RPMI7951 (cell line): ENCODE measurements at places on chromosomes 4 and X. TPM values are rescaled to one million over a fixed set of nuclear protein-coding genes. Genes with fewer than 3 reads are reported as not detected.

The TMEM47 gene
- total RNA-seq, result 19.6 and 23.9 TPM in 2 replicates

The TMEM31 gene
- not detected in 2 replicates for total RNA-seq

The IRS4 gene
- total RNA-seq, result 0.24 TPM in 1 of 2 replicates, not detected in the other

The TMPRSS11A gene
- not detected in 2 replicates for total RNA-seq

The TRIM75 gene
- not detected in 2 replicates for total RNA-seq

The HSFX4 gene
- total RNA-seq, result not detected in 2 replicates

The SLC49A3 gene
- not detected in 2 replicates for total RNA-seq

The HMX1 gene
- not detected in 2 replicates for total RNA-seq

The AKAP14 gene
- not detected in 2 replicates for total RNA-seq

The RHOXF1 gene
- not detected in 2 replicates for total RNA-seq

- no peak for DNase-seq
Measured at GRCh38 chrX:25105221-25105620, 89.5 kb upstream of the ARX start.

DNA sequence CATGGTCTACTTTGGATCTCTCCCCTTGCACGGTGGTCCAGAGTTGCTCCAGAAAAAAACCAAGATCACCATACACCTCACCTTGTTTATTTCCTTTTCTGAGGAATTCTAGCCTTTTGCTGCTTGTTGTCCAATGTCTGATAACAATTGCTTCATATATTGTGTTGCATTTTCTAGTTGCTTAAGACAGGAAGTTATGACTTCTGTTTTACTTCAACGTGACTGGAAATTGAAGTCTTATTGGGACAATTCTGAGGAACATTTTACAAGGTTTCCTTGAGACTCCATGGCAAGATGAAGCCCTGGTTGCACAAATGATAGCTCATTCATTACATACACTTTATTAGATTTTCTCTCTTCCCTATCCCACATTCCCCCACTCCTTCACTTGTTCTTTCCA lies 5.2 kb downstream of the CXCL1 start:
- DNase-seq, result no peak

DNA sequence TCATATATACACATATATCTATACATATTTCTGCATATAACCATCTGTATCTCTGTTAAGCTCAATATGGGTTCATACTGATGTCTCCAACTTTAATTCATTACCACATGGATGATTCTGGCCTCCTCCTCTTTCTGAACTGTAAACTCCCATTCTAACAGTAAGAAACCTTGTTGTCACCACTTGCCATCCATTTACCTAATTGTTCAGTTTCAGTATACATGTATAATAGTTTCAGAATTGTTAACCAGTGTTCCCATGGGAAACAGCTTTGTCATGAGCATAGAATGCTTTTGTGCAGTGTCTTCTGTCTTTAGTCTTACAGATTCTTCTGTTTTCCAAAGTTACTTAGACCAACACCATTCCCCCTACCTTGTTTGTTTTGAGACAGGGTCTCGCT lies 35.9 kb downstream of the SLC9A6 start:
- no peak for DNase-seq

GRCh38 chrX:48918643-48919340 lies at the start of gene PIM2:
PIM2 (minus strand) TSS chrX:48919024; CDS start chrX:48918834, 190 bp downstream.
- peak; percentile 94 for DNase-seq

DNA sequence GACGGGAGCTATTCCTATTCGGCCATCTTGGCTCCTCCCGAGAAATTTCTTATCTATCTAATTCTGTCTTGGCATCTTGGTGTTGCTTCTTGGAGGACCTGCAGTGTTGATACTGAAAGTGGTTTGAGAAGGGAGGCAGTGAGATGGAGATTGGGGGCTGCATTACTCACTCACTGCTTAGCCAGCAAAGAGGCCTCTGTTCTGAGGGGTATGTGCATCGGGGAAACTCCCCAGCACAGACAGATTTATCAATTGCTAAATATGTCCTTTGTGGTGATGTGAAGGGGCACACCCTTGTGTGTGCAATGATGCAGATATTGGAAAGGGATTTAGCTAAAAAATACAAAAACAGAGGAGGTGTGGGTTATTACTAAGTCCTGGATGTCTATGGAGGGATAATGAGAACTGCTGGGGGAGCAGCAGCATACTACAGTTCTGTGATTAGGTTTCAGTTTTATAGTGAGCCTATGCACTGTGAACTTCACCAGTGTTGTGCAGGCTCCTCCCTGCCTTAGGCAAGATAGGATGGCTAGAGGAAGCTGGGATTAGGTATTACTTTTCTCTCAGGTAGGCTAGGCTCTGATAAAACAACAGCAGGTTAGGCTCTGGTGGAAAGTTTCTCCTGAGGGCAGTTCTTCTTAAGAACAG lies 279.0 kb downstream of the HS3ST1 start:
- no peak for DNase-seq

- DNase-seq, result no peak
Measured at GRCh38 chr4:54032558-54033135, 31.8 kb downstream of the CHIC2 start.

DNA sequence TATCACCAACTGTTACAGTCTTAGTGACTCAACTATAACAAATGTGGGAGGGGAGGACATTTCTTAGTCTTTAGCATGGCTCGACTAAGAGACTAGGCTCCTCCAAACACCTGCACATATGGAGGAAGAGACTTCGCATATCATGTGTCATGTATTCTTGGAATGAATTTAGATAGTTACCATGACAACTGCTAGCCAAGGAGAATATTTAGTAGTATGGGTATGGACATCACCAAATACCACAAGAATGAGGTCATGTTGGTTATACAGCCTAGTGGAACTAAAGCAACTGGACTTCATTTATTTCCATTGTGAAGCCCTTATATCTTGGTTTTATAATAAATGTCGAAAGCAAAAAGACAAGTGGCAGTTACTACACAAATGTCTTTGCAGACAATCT lies 512.3 kb downstream of the CFAP47 start:
- DNase-seq, result peak; percentile 82

DNA sequence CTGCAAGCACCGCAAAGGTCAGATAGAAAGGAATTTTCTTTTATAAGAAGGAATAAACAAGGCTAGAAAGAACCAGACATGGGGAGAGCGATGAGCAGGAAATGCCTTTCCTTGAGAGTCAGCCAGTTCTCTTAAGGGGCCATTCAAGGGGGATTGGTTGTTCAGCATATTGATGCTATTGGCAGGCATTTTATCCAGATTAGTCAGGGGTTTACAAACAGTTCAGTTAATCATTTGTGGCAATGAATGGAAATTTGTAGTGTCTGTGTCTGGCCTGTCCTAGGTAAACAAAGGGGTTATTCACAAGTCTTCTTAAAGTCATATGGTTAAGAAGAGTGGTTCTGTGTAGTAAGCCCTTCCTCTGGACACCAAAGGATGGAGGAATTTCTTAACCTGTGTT lies 184.7 kb upstream of the FRMPD4 start:
- peak; percentile 76 for DNase-seq

DNA sequence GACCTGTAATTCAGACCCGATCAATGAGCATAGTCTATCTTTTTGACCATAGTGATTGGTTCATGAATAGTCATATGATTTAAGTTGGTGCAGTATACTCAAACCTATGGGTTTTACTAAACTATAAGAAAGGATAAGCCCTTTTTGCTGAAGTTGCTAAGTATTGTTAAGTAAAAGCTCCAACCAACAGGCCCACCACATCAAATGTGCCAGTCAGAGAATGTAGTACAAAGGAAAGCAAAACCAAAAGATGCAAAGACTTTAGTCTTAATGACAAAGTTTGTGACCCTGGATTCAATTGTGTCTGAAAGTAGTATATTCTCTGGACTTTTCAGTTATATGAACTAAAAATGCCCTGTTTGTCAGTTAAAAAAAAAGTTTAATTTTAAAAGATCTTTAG lies 208.1 kb upstream of the TET2 start:
- DNase-seq, result no peak

DNA sequence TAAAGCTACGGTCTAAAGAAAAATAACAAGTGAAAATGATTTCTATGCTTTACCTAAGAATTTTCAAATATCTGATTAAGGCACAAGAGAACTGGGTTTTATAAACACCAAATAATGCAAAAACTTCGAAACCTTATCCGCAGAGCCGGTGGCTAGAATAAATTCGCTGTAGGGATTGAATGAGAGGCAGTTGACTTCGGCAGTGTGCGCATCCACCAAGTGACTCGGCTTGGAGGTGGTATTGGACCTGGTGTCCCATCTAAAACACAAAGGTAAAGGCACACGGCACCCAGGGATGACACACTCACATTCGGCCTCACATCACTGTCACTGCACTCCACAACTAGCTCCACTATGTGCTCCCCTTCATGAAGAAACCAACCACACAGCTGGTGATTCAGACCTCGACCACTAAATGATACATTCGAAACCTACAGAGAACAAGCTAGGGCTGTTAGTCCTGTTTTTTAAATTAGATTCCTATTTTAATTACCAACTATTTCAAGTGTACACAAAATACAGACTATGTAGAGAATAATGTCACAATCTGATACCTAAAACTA lies 17.5 kb downstream of the RBBP7 start:
- no peak for DNase-seq

- peak; percentile 18 for DNase-seq
Measured at GRCh38 chrX:54248309-54248708, 65.3 kb upstream of the FAM120C start.

GRCh38 chr4:142416711-142417275 lies 429.3 kb downstream of the INPP4B start:
- peak; percentile 47 for DNase-seq

DNA sequence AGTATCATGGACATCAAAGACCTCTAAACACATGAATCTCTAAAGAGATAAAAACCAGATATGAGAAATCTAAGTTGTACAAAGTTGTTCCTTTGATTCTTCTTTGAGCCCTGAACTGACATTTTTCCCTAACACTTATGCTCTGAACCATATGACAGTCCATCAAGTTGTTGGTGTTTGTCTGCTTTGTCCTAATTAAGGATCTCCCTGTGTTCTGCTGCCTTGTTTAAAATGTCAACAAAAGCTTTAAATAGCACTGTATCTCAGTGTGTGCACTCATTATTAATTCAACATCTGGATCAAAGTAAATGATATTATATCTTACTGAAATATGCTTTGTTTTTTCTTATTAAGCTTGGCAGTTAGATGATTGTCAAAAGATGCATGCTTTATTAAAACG lies 321.8 kb downstream of the MAPK10 start:
- DNase-seq, result no peak

GRCh38 chr4:24743206-24743605 lies 52.2 kb upstream of the SOD3 start:
- no peak for DNase-seq

GRCh38 chr4:48112017-48112667 lies 21.9 kb downstream of the TXK start:
- DNase-seq, result peak; percentile 45

DNA sequence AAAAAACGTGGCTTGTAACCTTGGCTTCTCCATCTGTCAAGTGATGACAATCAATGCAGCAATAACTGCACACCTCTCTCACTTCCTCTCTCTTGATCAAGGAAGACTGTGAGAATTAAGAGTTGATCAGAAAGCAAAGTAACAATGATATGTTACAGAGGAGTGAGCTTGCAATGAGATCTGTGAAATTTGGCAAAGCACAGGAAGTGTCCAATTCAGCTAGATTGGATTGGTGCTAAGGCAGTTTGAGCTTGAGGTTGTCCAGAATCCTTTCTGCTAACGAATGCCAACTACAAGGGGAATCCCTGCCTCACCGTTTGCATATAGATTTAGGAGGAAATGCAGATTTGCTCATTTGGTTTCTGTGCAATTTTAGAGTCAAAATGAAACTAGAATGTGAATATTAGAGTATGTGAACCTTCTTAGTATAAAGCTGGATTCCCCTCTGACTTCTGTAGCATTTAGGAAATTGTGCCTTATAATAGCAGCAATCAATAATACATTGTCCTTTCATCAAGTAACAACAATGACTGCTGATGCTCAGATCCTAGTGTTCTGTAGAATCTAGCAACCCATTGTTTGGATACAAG lies 346.4 kb downstream of the PTTG2 start:
- DNase-seq, result no peak

GRCh38 chr4:1345903-1346780 lies 866 bp upstream of the UVSSA start:
- peak; percentile 52 for DNase-seq

GRCh38 chrX:43881410-43882293 lies 598 bp downstream of the MAOB start:
- DNase-seq, result no peak

DNA sequence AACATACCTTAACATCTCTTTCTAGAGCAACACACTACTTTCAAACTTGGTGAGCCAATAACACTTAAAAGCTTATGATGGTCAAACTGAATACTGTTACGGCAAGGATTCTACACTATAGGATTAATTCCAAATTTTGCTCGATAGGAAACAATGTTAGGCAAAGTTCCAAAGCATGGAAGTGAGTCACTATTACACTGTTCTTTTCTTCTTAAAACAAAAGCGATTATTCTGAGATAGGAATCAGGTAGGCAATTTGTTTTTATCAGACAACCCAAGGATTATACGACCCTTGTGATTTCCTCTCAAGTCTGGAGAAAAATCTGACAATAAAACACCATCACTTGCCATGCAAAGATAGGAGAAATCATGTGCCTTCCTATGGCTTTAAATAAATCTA lies 81.5 kb downstream of the HUWE1 start:
- DNase-seq, result peak; percentile 3

GRCh38 chr4:54390670-54391069 lies 161.6 kb downstream of the PDGFRA start:
- DNase-seq, result no peak

- peak; percentile 66 for DNase-seq
Measured at GRCh38 chr4:72567821-72568675, 973 bp downstream of the ADAMTS3 start.

DNA sequence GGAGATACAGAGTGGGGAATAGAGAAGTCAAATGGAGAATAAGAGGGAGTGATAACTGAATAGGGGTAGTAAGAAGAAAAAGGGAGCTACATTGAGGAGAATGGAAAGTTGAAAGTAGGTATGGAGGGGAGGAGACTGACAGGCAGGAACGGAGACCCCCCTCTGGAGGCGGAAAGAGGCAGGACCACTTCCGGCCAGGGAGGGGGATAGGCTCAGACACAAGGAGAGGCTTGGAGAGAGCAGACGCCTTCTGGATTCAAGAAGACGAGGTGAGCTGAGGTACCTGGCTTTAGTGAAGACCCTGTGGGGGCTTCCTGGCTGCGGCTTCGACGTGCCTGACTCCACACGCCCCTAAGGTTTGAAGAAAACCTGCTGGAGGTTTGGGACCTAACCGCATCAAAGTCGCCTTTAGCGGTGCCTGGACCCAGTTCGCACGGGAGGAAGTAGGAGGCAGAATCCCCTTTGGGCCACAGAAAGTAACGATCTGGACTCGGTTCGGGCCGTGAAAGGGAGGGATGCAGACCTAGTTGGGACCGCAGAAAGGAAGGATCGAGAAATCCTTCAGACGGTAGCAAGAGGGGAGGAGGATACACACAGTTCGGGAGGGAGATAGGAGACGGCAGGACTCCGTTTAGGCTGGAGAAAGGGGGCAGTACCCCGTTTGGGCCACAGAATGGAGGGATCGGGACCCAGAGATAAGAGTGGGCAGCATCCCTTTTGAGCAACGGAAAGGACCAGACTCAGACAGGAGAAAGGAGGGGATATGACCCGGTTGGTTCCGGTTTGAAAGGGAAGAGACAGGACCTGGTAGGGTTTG lies at the start of gene TRO:
TSS of gene TRO (plus strand) at position 215 of the 817 bp plus-strand sequence. CDS start 1,423 bp downstream, outside the sequence.
- peak; percentile 18 for DNase-seq
